ENCODE measurements at places on chromosomes 1 and 21. TPM values are rescaled to one million over a fixed set of nuclear protein-coding genes. Genes with fewer than 3 reads are reported as not detected.

The PAFAH2 gene
- 19.4 TPM for total RNA-seq

The MTF2 gene
- total RNA-seq = 20.2 TPM

GRCh38 chr1:162835157-162835899 is 25.6 kb downstream of the CCDC190 start:
- no peaks in the 10 kb centered on the region for H3K36me3 ChIP-seq
- H3K4me3 ChIP-seq = no peak overlapping the region
- H3K4me1 ChIP-seq = no peaks in the 10 kb centered on the region
- no peak for DNase-seq
- no peaks in the 10 kb centered on the region for H3K27me3 ChIP-seq

The ACTN2 gene
- total RNA-seq = 1.9 TPM

- no peak for DNase-seq
- H3K27me3 ChIP-seq = no peaks in the 10 kb centered on the region
- H3K4me3 ChIP-seq = no peak overlapping the region
- peaks cover 13% of the 10 kb centered on the region for H3K36me3 ChIP-seq
- H3K4me1 ChIP-seq = peaks cover 51% of the 10 kb centered on the region
- H3K27ac ChIP-seq = no peak overlapping the region
Observed at GRCh38 chr1:203677771-203678170, 51.1 kb downstream of the ATP2B4 start.

The AK5 gene
- total RNA-seq = 1.0 TPM

DNA sequence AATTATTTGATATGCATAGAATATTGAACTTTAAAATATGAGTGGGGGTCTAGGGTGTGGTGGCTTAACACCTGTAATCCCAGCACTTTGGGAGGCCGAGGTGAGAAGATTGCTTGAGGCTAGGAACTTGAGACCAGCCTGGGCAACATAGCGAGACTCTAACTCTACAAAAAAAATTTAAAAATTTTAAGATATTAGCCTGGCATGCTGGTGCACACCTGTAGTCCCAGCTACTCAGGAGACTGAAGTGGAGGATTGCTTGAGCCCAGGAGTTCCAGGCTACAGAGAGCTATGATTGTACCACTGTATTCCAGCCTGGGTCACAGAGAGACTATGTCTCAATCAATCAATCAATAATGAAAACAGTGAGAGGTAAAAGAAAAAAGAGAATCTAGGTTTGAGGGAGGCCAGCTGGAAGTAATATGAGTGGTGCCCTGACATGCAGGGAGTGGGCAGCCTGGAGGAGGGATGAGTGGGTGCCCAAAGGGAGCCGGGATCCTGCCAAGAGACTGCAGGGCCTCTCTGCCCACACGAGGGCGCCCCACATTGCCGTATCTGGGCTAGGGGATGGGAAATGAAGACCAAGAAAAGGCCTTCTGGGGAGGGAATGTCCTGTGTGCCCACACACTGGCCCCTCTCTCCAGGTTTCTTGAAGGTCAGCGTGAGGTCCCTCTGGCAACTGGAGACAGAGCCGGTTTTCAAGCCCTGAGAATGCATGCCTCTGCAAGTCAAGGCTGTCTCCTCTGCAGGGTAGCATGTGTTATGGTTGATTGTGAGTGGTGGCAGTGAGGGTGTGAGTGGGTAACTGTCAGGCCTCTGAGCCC is 93.9 kb upstream of the PPM1J start:
- DNase-seq = peak; percentile 80
- H3K27ac ChIP-seq = no peak overlapping the region
- no peaks in the 10 kb centered on the region for H3K36me3 ChIP-seq
- no peaks in the 10 kb centered on the region for H3K4me1 ChIP-seq
- no peak overlapping the region for H3K4me3 ChIP-seq
